ENCODE measurements at places on chromosomes 12 and 14.

GRCh38 chr12:47212701-47213039, 132.9 kb upstream of the AMIGO2 start:
- no peak for DNase-seq

DNA sequence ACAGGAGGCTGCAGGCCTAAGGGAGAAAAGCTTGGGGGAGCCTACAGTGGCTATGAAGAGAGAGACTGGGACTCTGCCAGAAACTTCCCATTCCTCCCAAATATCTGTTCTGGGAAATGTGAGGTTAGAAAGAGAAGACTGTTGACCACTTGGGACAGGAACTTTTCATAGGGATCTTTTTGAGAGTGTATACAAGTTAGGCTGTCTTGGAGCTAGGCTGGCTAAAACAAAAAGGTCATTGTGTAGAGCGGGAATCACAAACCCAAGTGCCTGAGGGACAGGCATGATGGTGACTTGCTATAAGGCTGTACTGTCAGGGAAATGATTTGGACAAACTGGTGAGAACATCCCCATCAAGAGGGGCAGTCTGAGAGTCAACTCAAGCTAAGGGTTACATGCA, 175.1 kb downstream of the GRIP1 start:
- DNase-seq = no peak

DNA sequence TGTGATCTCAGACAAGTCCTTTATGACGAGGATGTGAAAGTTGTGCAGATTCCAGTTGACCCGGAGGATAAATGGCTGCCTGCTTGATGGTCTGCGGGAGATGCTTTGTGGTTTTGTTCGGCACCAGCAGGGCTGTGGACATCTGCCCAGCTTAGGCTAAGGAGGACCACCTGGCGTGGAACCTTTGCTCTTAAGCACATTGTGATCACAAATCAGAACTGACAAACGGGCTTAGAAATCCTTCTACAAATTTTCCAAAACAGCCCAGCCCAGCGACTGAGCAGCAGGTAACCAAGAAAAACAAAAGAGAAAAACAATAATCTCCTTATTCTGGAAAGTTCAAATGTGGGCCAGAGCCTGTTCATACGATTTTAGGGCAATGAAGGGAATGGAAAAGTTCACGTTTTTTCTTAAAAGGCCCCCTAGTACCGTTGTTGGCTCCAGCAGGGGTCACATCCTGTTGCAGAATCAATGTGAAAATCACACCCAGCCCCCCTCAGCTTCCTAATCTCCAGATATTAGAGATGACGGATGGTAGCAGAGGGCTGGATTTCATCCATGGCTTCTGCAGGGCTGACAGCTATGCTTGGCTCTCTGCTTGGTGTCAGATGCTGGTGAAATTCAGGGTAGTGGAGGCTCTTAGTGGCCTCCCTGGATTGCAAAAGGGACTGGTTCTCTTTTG, 81.1 kb upstream of the RFLNA start:
- DNase-seq = no peak

GRCh38 chr12:41220931-41221330, 32.8 kb downstream of the PDZRN4 start:
- DNase-seq = no peak

- no peak for DNase-seq
These were observed 11.8 kb downstream of the FNTB start for GRCh38 chr14:64998455-64998931.

DNA sequence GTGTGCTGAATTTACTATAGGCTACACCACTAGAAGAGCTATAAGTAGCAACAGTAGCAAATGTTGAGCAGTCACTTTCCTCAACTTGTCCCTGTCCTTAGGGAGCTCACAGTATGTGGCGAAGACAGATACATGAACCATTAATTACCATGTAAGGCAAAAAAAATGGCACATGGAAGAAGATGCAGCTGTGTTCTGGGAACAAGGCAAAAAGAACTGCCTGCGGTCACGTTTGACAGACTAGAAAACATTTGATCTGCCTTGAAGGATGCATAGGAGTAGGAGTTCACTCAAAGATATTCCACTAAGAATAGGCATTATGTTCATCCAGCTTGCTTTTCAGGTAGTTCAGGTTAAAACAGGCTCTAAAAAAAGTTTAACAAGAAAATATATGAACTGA, 46.5 kb upstream of the IFNG-AS1 start:
- DNase-seq = no peak

- no peak for DNase-seq
These were observed 123.2 kb upstream of the FOXN3 start for GRCh38 chr14:89540009-89540829.

GRCh38 chr14:28300356-28300755, 466.2 kb upstream of the FOXG1 start:
- DNase-seq = no peak

DNA sequence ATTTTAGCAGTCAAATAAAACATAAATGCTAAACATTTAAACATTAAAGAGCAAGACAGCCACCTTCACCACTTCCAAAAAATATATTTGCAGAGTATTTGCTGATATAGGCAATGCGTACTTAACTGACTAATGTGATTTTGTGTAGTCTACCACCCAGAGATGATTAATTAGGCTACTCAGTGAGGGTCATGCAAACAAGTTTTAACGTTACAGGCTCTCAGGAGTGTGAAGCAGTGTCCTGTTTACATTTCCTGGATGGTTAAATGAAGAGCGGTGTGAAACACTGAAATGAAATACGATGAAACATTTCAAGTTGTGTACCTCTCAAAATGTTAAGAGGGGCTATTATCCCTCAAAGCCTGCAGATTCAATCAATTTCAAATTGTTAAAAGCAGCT, 165.8 kb upstream of the LRIG3 start:
- DNase-seq = no peak
